ENCODE measurements at places on chromosomes 6 and 20.

DNA sequence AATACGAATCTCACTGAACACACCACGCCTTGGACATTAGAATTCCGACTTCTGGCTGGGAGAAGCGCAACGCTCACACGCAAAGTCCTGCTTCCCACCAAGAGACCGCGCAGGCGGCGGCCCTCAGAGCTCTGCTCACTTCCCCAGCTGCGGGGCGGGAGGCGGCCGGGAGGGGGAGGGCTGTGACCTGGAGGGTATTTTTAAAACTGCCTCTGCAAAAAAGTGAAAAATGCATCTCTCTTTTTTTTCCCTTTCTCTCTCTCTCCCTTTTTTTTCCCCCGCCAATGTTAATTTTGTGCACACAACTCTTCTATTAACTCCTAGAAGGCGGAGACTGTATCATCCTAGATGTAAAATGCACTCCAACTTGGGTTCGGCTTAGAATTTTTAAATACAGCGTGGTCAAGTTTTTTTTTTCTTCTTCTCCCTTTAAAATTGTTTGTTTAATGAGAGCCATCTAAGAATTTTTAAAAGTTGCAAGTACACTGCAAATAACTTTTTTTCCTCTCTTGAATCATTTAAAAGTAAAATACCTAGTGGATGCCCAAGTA, 66.4 kb downstream of the STX11 start:
- no peak for DNase-seq

DNA sequence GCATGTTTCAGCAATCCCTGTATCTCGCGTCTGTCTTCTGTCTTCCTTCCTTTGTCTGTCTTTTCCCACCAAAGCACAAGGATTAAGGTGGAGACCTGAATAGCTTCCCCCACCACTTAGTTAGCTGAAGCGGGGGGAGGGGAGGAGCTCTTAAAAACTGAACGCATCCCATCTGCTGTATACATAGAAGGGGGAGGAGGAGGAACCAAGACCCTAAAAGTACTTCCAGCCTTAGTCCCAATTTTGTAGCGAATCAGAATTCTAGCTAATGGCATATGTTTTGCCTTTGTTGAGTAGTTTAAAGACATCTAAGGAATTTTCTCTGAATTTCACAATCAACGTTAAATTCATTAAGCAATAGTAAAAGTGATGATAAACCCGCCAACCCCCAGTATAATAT, 47.9 kb downstream of the GNAS start:
- no peak for DNase-seq

GRCh38 chr6:144896289-144896688, 611.2 kb downstream of the UTRN start:
- no peak for DNase-seq

DNA sequence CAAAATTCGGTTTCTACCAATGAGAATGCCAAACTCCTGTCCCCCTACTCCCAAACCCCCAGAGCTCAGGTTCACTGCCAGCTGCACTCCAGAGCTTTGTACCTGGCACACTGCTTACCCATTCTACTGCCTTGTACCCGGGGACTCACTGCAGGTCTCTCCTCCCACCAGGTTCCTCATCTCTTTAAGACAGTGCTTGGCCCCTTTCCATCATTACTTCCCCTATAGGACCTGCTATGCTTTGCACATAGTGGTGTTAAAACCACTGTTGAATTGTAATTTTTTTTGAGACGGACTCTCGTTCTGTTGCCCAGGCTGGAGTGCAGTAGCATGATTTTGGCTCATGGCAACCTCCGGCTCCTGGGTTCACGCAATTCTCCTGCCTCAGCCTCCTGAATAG, 25.9 kb downstream of the LYRM4 start:
- DNase-seq = no peak

Data from stimulated activated CD8-positive, alpha-beta memory T cell treated with anti-CD3 and anti-CD28 coated beads, Interleukin-2, amount 100 ng/mL, for 1 hour (primary cell).